ENCODE measurements at places on chromosomes 11 and 22.

DNA sequence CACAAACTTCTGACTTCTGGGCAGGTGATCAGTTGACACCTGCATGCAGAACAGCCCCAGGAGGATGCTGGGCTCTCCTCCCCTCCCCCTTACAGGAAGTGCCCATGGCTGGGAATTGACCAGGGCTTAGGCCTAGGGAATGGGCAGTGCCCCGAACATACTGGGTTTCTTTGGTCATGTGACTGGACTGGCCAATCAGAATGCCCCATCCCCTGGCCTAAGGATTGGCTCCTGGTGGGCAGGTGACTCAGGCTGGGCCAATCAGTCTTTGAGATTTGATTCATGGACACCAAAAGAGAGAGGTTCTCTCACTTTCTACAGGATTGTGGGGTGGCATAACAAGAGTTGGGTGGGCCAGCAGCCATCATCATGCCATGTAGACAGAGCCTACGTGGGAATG lies 37.1 kb downstream of the MCM5 start:
- no peak for DNase-seq

GRCh38 chr11:2736577-2737225 lies 36.9 kb upstream of the KCNQ1OT1 start:
- DNase-seq, result no peak

DNA sequence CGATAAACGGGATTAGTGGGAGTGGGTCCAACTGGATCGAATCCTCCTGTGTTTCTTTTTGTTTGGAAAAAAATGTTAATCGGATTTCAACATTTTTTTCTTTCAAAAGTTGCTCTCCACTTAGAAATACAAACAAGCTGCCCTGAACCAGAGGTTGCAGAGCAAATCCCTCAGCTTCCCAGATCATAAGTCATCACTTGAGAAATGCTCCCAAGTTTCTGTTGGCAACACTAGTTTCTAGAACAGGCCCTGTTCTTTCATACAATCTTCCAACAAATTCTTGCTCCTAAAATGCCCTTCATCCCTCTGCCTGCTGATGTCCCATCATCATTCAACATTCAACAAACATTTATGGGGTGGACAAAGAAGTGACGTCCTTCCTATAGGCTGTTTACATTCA lies 1.3 kb upstream of the MLC1 start:
- DNase-seq, result no peak

DNA sequence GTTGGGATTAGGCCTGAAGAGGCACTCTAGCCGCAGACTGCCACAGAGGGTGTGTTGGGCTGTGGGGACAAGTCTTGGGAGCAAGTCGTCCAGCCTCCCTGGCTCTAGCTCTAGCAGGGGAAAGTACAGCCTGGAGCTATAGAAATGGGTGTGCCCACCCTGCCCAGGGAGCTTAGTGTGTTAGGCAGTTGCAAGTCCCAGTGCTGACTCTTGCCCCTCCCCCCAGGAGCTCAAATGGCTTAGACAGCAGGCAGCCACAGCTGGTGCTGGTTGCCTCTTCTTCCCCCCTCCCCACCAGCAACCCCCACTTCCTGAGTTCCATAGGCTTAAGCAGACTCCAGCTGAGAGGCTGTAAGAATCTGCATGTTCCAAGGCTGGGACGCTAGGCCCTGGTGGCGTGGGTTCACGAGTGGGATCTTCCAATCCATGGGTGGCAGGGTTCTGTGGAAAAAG lies 61.2 kb downstream of the GUCY1A2 start:
- DNase-seq, result no peak

DNA sequence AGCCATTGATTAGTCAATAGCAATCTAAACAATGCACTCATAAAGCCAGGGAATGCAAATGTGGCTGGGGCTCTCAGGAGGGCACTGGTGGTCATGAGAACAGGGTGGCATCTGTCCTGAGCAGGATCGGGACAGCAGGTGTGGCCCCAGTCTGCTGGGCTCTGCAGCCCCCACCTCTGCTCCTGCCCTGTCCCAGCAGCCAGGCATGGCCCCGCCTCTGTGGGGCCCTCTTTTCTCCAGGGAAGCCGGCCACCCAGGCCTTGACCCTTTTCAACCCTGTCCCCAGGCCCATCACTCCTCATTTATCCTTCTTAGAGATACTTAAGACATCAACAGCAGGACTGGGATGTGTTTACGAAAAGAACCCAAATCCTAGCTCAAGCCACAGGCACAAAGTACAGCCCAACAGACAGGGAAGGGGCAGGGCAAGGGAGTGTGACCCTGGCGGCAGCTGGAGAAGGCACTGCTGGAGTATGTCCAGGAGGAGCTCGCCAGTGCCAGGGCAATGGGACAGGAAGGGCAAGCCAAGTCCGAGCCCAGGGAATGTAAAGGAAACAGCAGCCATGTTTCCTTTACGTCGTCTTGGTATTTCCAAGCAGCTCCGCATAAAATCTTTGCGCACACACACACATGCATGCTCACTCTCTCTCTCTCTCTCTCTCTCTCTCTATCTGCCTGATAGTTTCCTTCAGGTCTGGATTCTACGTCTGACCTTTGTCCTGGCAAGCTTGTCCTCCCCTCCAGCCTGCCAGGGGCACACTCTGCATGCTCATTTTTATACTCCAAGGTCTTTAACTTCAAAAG lies 59.9 kb downstream of the DGCR2 start:
- no peak for DNase-seq

GRCh38 chr11:78694152-78694551 lies 119.5 kb upstream of the NARS2 start:
- DNase-seq, result no peak

GRCh38 chr11:15687342-15687741 lies 572.6 kb downstream of the INSC start:
- no peak for DNase-seq

DNA sequence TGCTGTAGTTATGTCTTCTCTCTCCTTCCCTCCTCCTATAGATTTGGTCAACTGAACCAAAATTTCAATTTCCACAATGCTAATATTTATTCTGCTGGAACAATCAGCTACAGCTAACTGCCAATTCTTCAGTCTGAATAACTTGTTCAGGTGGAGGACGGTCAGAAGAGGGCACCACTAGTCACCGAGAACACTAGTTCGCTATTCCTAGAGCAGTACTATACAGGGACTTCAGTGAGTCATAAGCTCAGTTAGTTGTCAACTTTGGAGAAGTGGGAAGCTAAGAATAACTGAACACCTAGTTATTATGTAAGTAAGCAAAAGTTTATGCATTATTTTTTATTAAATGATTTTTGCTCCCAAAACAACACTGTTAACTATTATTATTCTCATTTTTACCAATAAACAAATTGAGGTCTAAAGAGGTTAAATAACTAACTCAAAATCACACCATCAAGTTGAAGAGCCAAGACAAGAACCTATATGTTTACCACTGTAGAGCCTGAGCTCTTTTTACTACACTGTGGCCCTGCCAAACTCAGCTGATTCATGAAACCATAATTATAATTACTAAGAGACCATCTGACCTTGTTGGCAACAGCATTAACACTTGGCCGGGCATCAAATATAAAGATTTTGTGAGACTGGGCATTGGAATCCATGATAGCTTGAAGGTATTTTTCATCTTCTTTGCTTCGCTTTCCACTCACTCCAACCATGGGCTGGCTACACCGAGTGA lies 59.0 kb downstream of the CEP57 start:
- DNase-seq, result no peak

DNA sequence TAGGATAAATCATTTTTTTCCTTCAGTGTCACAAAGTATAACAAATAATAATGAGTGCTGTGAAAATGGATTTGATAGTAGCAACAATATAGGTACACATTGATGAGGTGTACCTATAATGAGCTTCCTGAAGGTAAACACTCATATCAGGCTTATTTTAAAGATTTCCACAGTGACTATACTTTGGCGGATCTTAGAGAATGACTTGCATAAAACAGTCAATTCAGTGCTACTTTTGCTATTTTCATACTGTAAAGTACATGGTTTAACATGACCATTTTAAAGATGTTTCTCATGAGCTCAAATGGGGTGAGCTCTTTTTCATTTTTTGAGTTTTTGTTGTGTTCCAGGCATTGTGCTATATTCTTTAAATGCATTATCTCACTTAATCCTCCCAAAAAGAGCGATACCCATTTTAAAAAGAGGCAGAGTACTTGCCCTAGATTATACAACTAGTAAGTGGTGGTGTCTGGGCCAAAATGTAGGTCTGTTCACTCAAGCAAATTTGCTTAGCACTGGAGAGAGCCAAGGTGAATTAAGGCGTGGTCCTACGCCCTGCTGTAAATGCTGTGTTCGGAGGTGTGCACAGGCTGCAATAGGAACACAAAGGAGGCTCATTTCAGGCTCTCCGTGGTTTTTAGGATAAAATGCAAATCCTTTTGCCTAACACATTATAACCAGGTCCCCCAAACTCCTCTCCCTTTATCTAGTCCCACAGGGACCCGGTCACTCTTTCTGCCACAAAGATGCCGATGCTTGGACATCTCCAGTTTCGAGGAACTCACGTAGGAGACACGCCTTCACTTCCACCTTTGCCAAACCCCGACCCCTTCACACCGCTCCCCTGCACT lies 617 bp upstream of the ALKBH3 start:
- no peak for DNase-seq

DNA sequence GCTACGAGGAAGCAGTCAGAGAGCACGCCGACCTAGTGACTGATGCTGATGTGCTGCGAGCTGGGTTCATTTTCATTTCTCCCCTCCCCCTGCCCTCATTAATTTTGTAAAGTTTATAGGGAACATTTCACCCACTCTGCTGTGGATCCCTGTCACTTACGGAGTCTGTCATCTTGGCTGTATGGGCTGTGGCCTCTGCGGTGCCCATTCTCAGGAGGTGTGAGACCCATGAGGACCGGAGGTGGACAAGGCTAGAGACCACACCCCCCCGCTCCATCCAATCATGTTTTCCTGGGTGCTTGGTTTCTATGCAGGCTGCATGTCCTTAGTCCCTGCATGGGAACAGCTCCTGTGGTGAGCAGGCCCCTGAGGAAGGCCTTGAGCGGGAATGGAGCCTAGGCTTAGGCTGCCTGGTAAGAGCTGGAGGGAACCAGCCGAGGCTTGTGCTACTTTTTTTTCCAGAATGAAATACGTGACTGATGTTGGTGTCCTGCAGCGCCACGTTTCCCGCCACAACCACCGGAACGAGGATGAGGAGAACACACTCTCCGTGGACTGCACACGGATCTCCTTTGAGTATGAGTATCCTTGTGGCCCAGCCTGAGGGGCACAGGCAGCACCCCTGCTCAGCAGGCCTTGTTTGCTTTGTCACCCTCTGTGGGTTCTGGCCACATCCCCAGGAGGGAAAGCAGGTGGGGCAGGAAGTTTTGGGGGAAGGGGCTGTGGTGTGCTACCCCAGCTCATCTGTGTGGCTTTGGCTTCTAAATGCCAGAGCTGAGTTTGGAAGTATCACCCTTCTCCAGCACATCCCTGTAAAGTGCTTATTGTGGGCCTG lies 19.1 kb downstream of the CLDN5 start:
- DNase-seq, result no peak

DNA sequence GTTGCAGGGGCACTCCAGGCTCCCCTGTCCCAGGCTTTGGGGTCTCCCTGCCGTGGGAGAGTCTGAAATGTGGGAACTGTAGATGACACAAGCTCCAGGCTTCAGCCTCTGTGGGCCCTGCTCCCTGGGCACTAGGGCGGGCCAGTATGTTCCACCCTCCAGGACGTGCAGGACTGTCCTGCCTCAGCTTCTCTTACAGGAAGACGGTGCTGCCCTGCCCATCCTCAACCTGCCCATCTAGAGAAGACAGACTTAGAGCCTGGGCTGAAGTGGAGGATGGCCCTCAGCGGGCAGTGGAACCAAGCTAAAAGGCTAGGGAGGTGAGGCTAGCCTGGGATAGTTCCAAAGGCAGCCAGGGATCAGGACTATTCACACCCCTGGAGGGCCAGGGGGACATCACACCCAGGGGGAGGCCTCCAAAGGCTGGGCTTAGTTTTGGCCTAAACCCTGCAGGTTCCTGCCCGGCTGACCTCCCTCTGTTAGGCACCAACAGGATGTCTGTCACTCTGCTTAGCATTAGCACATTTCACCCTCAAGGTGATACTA lies 4.0 kb upstream of the CERK start:
- no peak for DNase-seq

GRCh38 chr11:35005141-35005780 lies 88.8 kb downstream of the PDHX start:
- no peak for DNase-seq

DNA sequence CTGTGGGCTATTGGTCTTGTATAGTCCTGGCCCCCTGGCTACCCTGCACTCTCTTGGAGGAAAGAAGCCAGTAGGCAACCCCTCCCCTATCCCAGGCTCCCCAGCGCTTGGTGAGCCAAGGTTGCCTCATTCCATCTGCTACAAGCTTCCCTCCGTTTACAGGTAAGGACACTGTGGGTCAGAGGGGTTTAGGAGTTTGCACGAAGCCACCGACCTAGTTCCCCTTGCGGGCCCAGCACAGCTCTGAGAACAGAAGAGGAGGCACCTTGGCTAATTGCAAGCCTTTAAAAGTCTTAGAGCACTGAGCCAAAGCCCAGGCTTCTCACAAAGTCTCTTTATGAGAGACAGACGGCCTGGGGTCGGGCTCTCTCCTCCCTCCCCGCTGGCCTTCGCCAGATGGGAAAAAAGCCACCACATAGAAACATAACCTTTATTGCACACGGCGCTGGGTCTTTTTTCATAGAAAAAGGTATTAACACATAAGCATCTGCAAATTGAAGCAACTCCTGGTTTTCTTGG lies 99.8 kb downstream of the CEP164 start:
- DNase-seq, result no peak

DNA sequence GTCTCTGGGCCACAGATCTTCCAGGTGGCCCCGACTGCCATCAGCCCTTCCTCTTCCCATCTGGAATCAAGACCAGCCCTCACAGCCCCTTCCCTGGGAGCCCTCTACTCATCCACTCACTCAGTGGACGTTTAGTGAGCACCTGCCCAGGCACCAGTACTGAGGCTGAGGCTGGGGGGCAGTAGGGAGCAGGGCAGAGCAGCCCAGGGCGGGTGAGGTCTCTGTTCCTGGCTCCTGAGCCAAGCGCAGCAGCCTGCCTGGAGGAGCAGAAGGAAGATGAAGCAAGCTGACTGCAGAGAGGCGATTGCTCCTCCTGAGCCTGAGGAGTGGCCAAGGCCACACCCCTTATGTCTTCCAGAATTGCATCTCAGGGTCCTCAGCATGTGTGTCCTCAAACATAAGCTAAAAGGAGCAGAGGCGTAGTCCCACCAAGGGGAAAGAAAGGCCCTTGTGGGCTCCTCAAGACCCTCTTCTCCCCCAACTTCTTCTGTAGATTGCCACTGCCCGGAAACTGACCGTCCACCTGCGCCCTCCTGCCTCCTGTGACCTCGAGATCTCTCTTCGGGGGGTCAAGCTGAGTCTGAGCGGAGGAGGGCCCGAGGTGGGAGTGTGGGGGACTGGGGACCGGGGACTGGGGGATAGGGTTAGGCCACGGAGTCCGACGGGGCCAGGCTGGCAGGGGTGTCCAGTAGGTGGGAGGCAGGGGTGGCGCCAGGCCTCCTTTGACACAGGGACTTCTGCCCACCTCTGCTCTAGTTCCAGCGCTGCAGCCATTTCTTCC lies 5.8 kb downstream of the MAPK8IP2 start:
- DNase-seq, result no peak

DNA sequence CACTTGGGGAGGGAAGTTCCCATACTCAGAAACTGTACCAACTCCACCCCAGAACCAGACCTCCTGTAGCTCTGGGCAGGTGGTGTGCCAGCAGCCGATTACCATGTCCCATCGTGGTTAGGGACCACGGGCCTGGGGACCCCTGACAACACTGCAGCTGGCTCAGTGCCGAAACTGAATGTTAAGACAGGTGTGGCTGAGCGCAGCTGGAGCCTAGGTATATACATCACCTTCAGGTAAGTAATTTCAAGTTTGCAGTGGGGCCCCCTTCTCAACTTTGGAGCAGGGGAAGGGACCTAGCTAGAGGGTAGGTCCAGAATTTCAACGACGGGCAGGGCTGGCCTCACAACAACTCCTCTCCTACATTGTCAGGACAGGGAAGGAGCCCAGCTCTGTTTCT lies 20.7 kb upstream of the PISD start:
- no peak for DNase-seq
